Stimulated activated CD4-positive, alpha-beta T cell treated with anti-CD3 and anti-CD28 coated beads, Interleukin-4, amount 100 ng/mL, for 1 hour (primary cell): ENCODE measurements at places on chromosomes 16 and 17.
A peak's percentile ranks its signal among the peaks of the same experiment; 100 is the strongest.

DNA sequence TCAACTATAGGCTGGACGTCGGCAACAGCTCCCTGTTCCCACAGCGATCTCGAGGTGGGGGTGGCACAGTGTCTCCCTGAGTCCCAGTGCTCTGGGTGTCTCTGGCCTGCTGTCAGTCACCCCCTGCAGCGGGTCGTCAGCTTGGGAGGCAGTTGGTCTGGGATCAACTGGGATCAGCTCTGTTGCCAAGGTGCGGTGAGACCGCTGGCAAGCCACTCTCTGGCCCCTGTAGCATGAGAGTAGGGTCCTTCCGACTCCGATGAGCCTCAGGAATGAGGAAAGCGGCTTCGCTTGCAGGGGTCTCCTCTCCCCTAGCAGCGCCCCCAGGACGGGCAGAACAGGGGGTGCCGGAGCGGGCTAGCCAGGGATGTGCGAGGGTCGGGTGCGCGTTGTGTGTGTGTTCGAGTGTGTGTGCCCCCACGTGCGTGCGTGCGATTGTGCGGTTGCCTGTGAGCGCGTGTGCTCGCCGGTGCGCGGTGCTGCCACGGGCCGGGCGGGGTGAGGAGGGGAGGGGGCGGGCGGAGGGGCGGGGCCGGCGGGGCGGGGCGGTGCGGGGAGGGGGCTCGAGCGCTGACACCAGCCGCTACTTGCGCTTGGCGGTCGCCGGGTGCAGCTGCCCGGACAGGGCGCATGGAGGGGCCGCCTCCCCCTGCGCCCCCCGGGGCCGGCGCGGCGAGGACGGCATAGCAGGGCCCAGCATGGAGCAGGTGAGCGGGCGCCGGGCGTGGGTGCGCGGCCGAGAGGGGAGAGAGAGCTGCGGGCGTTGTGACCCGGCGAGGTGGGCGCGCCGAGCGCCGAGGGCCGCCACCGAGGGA lies 9.4 kb upstream of the ARHGAP23 start:
- DNase-seq = no peak

DNA sequence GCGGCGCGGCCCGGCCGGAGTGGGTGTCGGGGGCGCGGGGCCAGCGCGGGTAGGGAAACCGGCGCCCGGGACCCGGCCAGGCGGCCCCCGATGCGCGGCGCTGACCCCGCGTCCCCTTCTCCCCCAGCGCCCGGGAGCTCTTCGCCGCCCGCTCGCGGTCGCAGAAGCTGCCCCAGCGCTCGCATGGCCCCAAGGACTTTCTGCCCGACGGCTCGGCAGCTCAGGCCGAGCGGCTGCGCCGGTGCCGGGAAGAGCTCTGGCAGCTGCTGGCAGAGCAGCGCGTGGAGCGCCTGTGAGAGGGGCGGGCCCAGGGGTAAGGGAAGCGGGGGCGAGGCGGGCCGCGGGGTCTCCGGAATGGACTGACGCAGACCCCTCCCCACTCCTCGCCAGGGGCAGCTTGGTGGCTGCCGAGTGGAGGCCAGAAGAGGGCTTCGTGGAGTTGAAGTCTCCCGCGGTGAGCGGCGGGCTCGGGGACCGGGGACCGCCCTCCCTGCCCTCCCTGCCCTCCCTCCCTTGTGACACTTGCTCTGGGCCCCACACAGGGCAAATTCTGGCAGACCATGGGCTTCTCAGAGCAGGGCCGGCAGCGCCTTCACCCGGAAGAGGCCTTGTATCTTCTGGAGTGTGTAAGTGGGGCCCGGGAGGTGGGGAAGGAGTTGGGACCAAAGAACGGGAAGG lies 430 bp downstream of the TSEN54 start:
- peak; percentile 45 for DNase-seq

GRCh38 chr17:3448059-3448665 lies 14.5 kb upstream of the OR1E2 start:
- DNase-seq = no peak

GRCh38 chr17:41315814-41316445 lies 420 bp upstream of the KRTAP17-1 start:
- DNase-seq = no peak

DNA sequence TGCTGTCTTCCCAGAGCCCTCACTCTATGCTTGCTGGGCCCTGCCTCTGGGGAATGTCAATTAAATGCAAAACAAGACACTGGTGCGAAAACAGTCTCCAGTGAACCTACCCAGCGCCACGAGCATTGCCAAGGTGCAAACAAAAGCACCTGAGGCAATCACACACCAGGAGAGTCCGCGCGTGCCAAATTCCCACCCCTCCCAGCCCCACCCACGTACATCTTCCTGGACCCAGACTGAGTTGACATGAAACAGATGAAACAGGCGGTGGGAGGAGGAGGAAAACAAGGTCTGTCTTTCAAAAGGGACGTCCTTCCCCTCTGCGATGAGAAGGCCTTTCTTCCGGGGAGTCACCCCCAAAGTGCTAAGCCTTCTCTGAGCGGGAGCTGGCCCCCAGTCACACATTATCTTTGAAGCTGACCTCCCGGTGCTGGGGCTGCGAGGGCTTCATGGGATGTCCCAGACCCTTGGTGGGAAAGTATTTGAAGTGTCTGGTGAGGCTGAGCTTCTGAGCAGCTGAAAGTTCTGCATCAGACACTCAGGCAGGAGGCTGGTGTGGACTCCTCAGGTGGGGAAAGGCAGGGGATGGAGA lies 200.4 kb downstream of the AXIN2 start:
- DNase-seq = no peak

DNA sequence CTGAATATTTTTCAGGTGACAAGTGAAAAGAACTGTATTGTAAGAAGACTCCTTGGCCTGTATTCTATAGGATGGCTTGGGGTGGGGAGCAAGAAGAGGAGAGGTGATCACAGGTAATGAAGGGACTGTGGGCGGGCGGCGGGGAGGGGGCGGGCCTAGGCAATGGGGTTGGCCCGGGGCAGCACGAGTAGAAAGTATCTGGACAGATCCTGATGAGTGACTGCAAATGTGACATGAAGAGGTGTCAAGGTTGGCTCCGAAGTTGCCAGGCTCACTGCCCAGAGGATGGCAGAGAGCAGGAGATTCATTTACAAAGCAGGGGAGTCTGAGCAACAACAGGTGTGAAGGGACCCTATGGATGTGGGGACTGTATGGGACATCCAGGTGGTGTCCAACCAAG lies 10.8 kb upstream of the G6PC1 start:
- no peak for DNase-seq

GRCh38 chr16:64626776-64627175 lies 495.1 kb downstream of the CDH11 start:
- no peak for DNase-seq

DNA sequence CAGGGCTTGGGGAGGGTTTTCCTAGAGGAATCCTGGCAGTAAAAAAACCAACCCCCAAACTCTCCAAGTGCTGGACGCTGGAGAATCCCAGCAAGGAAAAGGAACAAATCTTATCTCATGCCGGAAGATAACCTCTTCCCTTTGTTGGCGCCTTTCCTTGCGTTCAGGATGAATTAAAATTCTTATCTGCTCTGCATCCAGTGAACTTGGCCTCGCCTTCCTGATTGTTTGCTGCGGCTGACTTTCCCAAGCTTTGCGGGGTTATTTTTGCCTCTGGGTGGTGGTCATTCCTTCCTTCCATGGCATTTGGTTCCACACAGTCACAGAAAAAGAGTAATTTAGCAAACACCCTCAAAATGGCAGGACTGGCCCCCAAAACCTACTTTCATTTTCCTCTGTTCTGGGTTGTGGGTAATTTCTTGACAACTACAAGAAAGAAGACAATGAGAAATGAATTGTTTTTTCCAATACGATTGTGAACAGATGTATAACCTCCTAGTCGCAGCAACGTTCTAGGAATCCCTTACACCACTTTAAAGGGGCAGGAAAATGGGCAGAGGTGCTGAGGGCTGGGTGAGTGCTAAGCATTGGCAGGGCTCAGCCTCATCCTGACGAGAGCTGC lies 77.8 kb downstream of the MRC2 start:
- no peak for DNase-seq

GRCh38 chr17:4026255-4026654 lies 62.0 kb upstream of the ATP2A3 start:
- no peak for DNase-seq

DNA sequence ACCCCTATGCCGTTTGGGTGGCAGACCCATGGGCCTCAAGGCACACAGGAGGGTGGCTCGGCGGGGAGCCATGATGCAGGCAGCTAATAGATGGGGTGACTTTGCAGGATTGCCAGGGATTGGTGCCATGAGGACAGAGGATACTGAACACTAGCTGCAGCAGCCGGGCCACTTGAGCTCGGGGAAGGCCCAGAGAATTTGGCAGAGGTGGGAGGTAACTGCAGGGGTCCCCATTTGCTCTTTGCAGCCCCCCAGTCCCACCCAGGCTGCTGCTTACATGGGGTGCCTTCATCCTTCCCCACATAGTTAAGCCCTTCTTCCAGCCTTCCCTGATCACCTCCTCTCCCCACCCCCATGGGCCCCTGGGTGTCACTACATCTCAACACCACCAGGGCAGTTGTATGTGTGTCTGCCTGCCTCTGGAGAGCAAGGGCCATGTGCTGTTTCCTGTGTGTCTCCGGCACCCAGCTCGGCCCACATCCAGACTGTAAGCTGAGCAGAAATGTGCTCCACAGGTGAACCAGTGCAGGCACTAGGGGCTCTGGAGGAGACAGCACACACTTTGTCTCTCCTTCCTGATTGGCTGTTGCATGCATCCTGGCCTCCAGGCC lies 52.0 kb downstream of the SREBF1 start:
- DNase-seq = no peak

DNA sequence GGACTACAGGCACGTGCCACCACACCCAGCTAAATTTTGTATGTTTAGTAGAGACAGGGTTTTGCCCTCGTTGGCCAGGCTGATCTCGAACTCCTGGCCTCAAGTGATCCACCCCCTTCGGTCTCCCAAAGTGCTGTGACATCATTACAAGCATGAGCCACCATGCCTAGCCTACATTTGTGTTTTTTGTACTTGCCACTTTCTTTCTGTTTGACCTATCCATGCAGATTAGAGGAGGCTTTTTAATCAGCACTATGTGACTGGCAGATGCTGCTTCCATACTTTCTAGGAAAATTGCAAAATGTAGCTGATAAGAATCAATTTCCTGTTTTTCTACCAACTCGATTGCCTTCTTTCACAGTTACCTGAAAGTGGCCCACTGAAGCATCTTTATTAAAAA lies 57.3 kb downstream of the B9D1 start:
- DNase-seq = no peak

GRCh38 chr16:79613009-79613408 lies 12.5 kb upstream of the MAF start:
- no peak for DNase-seq

GRCh38 chr16:81740169-81740568 lies 38.9 kb upstream of the PLCG2 start:
- no peak for DNase-seq

DNA sequence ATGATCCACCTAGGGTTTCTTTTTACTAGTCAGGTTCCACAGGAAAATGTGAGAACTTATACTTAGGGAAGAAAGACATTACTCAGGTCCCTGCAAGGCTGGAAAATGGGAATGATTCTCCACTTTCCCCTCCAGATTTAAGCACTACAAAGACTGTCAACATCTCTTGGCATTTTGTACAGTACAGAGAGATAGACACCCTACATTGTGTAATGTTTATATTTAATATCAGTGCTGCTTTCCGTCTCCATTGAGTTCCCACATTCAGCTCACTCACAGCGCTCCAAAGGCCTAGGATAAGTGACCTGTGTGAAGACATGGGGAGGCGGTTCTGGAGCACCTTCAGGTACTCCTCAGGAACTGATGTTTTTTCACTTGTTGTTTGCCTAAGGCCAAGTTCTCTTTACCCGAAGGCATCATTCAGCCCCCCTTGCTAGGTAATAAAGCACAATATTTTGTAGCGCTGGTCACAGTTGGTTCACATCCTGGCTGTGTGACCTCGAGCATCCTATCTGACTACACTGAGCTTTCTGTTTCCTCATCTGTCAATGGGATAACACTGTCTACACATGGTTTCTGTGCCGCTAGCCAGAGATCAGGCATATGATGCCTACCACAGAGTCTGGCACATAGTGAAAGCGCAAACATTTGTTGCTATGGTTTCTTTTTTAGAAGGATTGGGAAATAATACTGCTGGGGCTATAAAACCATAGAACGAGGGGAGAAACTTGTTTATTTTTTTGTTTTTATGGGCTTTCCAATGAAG lies 226.6 kb downstream of the ZFHX3 start:
- DNase-seq = no peak

DNA sequence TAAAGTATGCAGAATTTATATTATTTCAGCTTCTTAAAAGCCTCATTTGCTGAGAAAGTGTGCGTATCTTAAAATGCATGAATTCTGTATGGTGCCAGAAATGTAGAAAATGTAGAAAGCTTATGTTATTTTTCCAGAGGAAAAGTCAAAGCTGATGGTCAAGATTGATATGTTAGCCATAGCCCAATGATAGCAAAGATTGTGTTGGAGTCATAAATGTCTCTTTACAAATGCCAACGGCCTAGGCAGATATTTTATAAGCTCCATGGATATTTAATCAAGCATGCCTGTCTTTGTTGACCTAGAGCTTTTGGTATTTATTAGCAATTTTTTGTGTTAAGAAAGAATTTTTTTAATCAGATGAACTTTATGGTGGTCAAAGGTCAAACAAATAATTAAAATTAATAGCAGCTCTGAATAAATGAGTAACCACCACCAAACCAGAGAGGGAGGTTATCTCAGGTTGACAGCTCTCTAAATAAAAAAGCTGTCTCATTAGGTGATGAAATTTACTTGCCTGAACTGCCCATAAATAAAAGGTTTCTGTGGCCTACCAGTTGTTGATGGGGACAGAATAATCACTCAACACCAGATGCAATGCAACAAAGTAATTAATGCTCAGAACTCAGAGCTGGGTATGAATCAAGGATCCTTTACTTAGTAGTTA lies 28.5 kb downstream of the CLEC3A start:
- no peak for DNase-seq

GRCh38 chr16:11398136-11398535 lies 52.9 kb downstream of the RMI2 start:
- no peak for DNase-seq

GRCh38 chr16:27491894-27492587 lies 57.7 kb downstream of the GTF3C1 start:
- no peak for DNase-seq

DNA sequence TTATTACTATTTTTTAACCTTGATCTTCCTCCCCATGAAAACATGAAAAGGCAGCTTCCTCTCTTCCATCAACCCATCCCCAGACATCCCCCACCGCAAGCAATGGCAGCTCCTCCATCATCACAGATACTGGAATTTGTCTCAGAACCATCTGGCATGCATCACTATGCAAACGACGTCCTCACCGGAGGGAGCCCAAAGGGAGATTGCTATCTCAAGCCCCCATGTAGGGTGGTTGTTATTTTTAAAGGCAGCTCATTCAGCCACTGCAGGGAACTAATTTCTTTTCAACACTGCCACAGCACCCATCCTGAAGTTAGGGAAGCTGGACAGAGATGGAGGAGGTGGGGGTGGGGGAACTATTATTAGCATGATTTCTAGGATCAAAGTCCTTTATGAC lies 222.5 kb downstream of the FOXL1 start:
- no peak for DNase-seq

GRCh38 chr17:78599419-78599818 lies 22.2 kb upstream of the DNAH17 start:
- no peak for DNase-seq

DNA sequence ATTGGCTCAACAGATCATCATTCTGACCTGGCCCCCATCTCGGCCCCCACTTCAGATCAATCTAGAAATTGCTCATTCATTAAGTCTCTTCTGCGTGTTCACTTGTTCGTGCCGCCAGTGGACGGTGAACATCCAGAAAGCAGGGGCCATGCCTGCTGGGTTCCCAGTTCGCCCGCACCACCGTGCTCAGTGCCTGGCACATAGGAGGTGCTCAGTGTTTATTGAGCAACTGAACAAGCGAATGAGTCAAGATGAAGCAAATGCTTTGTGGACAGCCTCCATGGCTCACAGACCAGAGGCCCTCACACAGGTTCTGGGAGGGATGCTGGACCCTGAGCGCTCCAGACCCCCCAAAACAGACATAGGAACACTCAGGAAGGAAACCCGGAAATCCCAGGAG lies 13.9 kb downstream of the BEAN1 start:
- no peak for DNase-seq
